GM12878 (cell line): ENCODE measurements at places on chromosomes 5 and 9. TPM values are rescaled to one million over a fixed set of nuclear protein-coding genes. Genes with fewer than 3 reads are reported as not detected.

GRCh38 chr9:20630241-20630943 lies 8.1 kb upstream of the MLLT3 start:
- no peak for DNase-seq

- no peak for DNase-seq
These were observed 18.9 kb upstream of the ORM1 start for GRCh38 chr9:114303977-114304376.

- no peak for DNase-seq
These were observed 26.5 kb downstream of the KCNMB1 start for GRCh38 chr5:170362656-170363055.

- no peak for DNase-seq
These were observed 260.8 kb upstream of the TNC start for GRCh38 chr9:115378758-115379157.

The BNC2 gene
- 0.31 and 0.40 TPM in 2 replicates for total RNA-seq
